ENCODE measurements at places on chromosomes 2 and 18.

DNA sequence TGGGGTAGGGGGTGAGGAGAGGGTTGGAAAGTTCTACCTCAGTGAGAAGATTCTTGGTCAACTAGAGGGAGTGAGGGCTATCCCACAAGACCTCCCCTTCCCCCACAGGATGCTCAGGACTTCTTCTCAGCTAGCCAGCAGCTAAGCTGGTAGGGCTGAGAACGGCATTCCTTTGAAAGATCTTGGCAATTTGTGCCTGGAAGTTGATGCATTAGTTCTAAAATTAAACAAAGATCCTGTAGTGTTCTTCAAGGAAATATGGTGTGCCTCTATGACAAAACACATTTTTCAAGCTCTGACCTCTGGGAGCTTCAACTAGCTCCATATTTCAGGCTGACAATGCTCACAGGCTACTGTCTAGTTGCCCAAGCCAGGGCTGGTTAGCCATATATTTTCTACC, 2.3 kb downstream of the LYPD1 start:
- no peak for DNase-seq

DNA sequence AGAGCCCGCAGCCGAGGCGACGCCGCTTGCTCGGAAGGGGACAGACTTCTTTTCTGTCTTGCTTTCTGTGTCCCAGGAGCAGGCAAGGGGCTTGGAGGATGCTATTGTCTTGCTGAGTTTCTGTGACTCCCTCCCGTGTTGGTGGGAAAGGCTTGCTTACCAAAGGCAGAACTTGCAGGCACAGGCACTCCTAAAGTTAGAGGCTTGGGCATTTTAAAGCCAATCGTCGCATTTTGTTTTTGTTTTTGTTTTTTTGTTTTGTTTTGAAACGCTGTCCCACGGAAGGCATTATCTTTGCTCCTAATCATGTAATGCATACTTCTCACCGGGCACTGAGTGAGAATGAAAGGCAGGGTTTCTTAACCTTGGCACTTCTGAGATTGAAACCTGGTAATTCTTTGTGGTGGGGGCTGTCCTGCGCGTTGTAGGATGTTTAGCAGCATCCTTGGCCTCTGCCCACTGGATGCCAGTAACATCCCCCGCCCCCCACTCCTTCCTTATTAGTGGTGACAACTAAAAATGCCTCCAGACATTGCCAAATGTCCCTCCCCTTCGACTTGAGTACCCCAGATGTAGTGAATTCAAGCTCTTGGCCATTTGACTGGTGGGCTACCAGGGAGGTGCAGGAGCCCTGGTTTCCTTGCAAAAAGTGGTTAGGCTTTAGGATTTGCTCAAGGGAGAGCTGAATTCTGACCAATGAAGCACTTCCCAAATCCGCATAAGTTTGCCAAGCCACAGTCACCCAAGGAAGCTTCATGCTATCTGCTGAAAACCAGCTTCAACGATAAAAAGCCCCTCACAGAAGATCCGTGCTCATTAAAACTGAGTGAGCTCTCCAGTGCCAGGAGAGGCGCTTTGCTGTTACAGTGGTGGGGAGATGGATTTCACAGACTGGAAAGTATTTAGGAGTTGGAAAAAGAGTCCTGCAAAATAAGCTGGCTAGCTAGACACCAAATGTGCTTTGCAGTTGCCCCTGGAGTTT, 1.2 kb downstream of the ANTXR1 start:
- DNase-seq: no peak

DNA sequence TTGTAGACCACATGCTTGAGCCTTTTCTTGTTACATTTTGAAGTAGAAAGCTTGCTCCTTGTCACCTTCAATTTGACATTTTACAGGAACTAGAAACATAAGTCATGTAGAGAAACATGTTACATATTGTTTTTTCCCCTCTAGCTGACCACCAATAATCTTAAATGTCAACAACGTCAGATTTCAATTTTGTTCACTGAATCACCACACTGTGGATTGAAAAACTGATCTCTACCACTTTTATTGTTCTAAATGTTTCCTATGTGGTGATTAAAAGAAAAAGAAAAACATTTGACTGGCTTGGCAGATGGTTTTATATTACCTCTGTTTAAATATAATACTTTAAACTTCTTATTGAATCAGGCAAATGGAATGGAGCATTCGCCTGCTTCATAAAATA, 87.7 kb downstream of the DSEL start:
- DNase-seq: no peak

DNA sequence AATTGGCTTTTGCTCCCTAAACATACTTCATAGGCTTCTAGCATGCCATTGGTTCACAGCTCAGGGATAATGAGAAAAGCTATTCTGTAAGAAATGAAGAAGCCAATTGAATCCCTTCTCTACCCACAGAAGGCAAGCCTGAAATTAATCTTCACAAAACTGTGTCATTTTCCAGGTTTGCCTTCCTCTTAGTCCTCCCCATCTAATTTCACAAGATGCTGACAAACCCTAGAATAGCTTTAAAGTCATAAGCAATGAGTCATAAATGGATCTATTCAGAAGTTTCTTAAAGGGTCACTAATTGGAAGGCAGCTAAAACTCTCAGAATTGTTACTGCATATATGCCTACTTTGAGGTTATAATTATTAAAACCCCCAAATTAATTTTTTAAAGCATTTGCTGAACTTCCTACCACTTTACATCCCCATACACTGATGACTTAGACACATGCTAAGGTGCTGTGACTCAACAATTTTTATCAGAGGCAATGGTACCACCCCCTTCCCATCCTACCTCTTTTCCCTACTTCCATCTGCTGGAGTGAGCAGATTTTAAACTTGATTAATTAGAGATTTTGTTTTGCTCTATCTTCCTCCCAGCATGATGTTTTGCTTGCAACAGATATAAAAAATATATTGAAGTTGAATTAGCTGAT, 51.3 kb upstream of the NABP1 start:
- no peak for DNase-seq

Data from CD4-positive, alpha-beta T cell treated with Interleukin-15 for 1 hour (primary cell).